Stimulated activated CD4-positive, alpha-beta T cell treated with anti-CD3 and anti-CD28 coated beads, Interleukin-1b, Interleukin-23, amount 100 ng/mL, for 24 hours (primary cell): ENCODE measurements at places on chromosomes 13 and 19.

DNA sequence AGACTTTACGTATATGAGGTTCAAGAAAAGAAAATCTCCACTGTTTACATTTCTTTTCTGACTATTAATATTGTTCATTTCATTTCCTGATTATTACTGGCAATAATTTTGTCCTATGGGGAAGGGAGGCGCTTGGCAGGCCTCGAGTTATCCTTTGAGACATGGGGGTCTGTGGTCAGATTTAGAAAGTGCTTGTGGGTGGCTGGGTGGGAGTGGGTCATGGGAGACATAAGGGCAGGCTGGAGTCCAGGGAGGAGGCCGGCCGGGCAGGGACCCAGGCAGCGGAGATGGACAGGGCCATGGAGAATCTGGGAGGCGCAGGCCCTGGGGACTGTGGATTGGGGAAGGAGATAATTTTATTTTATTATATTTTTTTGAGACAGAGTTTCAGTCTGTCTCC, 40.1 kb downstream of the LTBP4 start:
- DNase-seq = no peak

GRCh38 chr13:112489199-112489598, 98.8 kb downstream of the TUBGCP3 start:
- DNase-seq = no peak

DNA sequence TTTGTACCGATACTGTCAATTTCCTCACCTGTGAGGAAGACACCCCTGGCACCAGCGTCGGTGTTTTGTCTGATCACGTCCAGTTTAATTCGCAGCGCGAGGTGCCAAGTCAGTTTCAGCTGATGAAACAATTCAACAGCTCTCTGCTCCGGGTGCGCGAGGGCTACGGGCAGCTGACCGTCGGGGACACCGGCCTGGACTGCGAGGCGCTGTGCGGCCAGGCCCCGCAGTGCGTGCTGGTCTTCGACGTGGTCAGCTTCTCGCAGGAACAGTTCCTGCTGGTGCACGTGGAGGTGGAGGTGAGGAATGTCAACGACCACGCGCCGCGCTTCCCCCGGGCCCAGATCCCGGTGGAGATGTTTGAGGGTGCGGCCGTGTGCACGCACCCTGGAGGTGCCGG, 171.5 kb downstream of the OLFM4 start:
- DNase-seq = no peak

DNA sequence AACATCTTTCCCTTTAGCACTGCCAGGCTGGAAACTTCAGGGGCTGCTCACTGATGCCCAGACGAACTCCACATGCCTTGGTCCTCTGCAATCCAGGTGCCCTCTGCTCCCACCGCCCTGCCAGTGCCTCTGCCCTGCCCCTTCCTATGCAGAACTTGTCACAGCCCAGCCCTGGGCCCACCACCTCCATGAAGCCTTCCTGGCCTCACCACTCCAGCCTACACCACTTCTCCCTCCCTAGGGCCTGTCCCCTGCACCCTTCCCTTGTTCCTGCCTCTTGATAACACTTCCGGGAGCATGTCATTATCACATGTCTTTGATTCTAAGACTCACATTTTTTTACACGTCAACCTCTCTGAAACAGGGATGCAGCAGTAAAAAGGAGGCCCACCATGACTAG, 627.2 kb downstream of the UQCRFS1 start:
- DNase-seq = no peak

- no peak for DNase-seq
Observed at GRCh38 chr19:21604951-21605476, 99.6 kb downstream of the ZNF429 start.

DNA sequence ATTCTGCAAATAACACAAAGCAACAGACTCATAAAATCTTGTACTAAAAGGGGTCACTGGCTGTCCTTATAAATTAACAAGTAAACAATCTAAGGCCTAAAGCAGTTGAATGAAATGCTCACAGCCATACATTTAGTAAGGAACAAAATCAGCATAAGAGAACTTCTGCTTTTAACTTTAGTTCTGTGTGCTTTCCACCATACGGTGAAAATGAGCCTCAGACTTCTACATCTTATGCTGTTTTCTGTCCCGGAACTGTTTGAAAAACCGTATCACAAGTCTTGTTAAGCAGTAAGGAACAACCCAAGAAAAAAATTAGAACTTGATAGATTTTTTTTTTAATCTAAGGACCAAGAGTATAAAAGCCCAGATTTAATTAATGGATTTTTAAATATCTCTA, 549.1 kb upstream of the MIR17HG start:
- no peak for DNase-seq

- DNase-seq = no peak
Observed at GRCh38 chr13:36130193-36130551, 1.0 kb downstream of the DCLK1 start.

GRCh38 chr13:42970824-42971690, 21.0 kb downstream of the EPSTI1 start:
- no peak for DNase-seq

- no peak for DNase-seq
Observed at GRCh38 chr13:48873081-48873480, 102.6 kb upstream of the FNDC3A start.

GRCh38 chr13:28089065-28089464, 11.3 kb downstream of the FLT3 start:
- DNase-seq = no peak

- DNase-seq = peak; percentile 50
Observed at GRCh38 chr19:41548954-41549688, 26.8 kb upstream of the CEACAM21 start.

DNA sequence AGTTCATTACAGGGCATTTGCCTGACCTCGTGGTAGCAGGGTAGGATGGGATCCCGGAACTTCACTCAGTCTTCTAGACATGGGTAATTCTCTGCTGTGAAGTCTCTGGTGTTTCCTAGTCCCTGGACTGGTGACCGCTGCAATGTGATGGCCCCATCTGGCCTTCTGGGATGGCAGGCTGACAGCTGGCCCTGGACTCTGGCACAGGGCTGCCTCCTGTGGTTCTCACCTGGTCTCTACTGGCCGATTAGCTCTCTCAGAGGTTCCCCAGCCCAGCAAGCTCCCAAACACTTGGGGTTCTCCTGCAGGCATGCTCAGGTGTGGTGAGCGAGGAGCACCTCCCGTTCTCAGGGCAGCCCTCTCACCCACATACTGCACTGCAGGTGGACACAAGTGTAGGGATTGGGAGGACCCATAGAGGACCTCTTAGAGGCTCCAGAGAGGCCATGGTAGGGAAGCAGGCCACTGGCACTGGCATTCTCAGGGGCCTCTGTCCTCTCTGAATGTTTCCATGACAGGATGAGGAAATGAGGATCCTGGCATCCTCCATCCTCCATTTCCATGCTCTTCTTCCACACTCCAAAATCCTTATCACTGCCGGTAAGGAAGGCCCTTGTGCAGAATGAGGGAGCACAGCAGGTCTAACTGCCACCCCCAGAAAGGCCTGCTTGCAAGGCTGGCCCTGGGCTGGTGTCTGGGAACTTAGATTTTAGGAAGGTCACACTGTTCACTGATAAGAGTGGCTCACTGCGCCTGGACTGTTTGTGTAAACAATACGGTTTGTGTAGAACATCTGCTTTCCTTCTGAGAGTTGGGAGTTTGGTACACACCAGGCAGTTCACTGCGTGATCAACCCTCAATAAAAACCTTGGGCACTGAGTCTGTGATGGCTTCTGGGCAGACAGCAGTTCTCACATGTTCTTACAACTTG, 31.5 kb upstream of the FARP1 start:
- DNase-seq = no peak

GRCh38 chr19:28841531-28841930, 371.4 kb downstream of the UQCRFS1 start:
- no peak for DNase-seq

DNA sequence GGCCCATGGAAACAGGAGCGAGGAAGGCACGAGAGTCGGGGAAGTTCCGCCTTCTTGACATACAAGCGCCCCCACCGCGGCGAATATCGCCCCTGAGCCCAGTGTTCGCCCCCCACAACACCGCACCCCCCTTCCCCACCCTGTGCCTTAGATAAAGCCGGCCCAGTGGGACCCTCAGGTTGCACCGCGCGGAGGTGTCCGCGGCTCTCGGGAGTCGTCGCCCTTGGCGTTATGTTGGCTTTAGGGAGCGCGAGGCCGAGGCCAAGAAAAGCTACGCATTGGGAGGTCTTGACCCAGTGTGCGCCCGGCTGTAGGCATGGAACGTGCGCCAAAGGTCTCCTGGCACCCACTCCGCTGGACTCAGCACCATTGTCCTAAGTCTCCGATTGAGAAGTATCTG, 603 bp upstream of the ZNF132 start:
- DNase-seq = no peak

GRCh38 chr19:39982883-39983282, 11.9 kb downstream of the PSMC4 start:
- no peak for DNase-seq

DNA sequence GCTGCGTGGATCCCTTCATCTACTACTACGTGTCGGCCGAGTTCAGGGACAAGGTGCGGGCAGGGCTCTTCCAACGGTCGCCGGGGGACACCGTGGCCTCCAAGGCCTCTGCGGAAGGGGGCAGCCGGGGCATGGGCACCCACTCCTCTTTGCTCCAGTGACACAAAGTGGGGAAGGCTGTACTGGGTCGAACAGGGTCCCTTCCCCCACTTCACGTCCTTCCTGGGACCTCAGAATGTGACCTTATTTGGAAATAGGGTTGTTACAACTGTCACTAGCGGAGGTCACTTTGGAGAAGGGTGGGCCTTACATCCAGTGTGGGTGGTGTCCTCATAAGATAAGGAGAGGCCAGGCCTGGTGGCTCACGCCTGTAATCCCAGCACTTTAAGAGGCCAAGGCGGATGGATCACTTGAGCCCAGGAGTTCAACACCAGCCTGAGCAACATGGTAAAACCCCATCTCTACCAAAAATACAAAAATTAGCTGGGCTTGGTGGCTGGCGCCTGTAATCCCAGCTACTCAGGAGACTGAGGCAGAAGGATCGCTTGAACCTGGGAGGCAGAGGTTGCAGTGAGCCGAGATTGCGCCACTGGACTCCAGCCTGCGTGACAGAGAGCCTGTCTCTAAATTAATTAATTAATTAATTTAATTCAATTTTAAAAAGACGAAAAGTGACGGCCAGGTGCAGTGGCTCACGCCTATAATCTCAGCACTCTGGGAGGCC, 1.8 kb downstream of the F2RL3 start:
- no peak for DNase-seq

- no peak for DNase-seq
Observed at GRCh38 chr19:17973759-17974158, 6.9 kb downstream of the KCNN1 start.

GRCh38 chr13:46149272-46150133, 32.5 kb downstream of the LCP1 start:
- DNase-seq = no peak

DNA sequence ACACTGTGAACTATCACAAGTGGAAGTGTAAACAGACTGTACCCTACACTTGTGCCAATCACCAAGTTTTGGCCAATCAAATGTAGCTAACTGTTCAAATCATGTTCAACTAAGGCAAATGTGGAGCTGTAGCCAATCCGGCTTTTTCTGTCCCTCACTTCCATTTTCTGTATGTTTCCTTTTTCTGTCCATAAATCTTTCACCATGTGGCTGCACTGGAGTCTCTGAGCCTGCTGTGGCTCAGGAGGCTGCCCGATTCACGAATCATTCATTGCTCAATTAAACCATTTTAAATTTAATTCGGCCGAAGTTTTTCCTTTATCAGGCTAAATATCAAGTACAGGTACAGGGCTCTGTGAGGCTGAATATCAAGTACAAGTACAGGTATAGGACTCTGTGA, 216.5 kb downstream of the RFC3 start:
- no peak for DNase-seq

DNA sequence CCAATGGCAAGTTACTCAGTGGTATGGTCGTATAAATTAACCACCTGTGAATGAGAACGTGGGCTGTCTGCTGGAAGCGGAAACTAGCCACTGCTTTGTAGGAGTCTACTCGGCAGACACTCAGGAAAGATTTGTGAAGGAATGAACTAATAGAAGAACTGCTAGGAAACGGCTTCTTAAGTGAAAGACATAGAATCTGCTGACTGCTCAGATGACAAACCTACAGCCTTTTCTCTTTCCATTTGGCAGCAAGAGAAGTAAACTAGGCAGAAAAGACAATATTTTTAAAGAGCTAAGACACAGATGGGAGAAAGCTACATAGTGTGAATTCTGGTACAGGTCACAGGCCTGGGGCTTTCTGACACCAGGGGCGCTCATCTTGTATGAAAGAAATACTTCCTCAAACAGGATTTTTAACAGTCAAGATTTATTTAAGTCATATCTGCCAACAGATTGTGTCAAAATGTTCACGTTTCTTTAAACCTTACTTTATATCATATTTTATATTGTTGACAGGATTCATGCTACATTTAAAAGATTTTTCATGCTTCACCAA, 78.4 kb downstream of the MIPEP start:
- no peak for DNase-seq
